ENCODE measurements at places on chromosomes 12 and 14. TPM values are rescaled to one million over a fixed set of nuclear protein-coding genes. Genes with fewer than 3 reads are reported as not detected.

The SLC35E3 gene
- 4.0 TPM for total RNA-seq

The FBXO33 gene
- 106 TPM for total RNA-seq

The FGF23 gene
- not detected for total RNA-seq

The BRF1 gene
- 61.2 TPM for total RNA-seq

The NELL2 gene
- 384 TPM for total RNA-seq

The EML1 gene
- total RNA-seq = not detected

The PIK3C2G gene
- total RNA-seq = not detected

The RITA1 gene
- total RNA-seq = 4.5 TPM

The DLK1 gene
- total RNA-seq = not detected

The GAPDH gene
- total RNA-seq = 513 TPM

The C12orf56 gene
- total RNA-seq = not detected

The MYRFL gene
- not detected for total RNA-seq

The CLEC4D gene
- not detected for total RNA-seq
